Right renal pelvis (tissue), 4 donors: ENCODE measurements at places on chromosomes 4 and X. TPM values are rescaled to one million over a fixed set of nuclear protein-coding genes. Genes with fewer than 3 reads are reported as not detected.

DNA sequence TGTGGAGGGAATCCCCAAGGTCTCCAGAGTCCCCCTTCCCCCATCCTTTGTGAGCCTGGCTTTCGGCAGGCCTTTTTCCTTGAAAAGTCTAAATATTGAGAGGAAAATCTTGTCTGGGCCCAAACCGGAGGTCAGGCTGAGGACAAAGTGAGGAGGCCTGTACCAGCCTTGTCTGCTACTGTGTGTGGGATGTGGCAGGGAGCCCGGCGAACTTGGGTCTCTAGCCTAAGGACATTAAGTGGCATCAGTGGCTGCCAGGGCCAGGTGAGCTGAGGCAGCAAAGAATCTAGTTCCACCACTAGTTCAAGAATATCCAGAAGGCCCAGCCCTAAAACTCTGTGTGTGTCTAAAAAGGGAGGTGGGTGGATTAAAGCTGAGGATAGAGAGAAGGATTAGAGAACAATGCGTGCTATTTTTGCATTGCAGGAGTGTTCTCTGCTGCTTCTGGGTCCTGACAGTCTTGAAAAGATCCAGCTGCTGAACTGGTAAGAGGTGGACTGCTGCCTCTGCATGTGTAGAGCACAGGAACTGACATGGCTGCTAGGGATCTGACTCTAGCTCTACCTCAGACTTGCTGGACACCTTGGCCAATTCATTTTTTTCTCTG is 1.2 kb upstream of the AMER1 start:
- no peak for DNase-seq

SRD5A3 gene
- polyA plus RNA-seq, result 21.6 TPM

DNA sequence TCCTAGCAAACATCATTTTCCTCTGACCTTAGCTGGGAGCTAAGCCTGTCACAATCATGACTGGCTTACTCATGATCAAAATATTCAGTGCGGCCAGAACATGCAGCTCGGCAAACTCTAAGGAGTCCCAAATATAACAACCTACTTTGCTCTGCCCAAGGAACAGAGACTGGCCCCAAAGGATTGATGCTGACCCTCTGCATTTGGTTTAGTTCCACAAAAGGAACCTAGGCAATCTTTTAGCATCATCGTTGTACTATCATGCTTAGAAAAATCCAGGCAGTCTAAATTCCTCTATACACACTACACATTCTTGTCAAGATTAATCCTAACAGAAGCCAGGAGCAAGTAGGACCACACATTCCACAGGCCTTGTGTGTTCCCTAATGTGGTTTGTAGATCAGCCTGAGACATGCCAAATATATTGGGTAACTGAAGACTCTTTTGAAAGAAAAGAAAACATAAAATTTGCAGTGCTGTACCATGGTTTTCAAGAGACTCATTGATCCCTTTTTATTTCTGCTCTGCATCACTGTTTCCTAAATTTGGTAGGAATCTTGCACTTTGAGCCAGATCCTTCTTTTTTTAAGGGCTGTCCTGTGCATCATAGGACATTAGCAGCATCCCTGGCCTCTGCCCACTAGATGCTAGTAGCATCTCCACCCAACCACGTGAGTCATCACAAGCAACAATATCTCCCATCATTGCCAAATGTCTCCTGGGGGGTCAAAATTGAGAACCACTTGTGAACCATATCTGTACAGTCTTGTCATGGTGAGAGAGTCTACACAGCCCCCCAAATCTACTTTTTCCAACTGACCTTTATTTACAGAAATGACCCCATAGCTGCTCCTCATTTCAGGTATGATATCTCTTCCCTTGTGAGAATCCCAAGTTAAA is 17.6 kb upstream of the CC2D2A start:
- no peak for DNase-seq

DNA sequence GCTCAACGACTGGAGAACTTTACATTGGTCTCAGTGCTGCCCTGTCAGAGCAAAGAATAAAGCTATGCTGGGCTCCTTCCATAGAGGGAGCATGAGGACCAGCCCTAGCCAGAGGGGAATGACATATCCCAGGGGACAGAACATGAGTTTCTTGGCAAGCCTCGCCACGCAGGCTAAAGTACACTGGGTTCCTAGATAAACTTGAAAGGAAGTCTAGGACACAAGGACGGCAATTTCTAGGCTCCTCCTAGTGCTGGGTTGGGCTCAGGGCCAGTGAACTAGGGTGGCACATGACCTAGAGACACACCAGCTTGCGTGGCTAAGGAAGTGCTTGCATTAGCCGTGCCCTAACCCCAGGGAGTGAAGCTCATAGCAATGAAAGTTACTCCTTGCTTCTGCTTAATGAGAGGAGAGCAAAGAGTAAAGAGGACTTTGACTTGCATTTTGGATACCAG is 141.0 kb downstream of the MAB21L2 start:
- no peak for DNase-seq

PABPC4L gene
- 10.9 TPM for polyA plus RNA-seq

DNA sequence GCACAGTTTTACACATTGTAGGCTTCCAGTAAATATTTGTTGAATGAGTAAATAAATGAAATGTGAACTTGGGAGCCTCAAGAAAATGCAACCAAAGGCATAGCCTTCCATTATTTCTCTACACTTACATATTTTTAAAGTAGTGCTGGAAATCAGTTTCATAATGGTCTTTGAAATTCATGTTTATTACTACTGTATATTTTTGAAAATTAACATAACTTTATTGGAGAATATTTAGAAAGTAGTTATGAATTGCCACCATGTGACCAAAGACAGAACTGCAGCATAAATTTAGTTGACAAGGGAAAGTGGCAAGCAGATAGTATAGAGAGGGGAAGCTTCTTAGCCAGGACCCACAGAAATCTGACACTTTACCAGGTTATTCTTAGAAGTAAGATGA is 6.4 kb downstream of the TCEAL8 start:
- DNase-seq, result no peak

- DNase-seq, result no peak
Observed at GRCh38 chr4:17013382-17014006, 115.0 kb upstream of the LDB2 start.

DNA sequence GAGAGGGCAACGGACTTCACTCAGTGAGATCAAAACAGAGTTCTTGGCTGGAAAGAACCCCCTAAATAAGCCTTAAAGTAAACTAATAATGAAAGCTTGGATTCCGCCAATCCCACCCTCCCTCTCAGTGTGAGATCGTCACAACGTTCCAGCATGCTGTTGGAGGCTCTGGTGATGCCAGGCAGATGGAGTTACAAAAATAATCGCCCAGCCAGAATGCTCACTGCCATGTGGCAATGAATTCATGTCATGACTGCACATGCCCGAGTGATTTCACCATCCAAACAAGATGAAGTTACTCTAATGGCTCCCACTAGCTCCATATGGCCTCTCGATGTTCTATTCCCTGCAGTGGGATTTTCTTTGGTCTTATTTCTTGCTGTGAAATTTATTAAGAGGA is 248.0 kb downstream of the SPATA18 start:
- DNase-seq, result no peak

DNA sequence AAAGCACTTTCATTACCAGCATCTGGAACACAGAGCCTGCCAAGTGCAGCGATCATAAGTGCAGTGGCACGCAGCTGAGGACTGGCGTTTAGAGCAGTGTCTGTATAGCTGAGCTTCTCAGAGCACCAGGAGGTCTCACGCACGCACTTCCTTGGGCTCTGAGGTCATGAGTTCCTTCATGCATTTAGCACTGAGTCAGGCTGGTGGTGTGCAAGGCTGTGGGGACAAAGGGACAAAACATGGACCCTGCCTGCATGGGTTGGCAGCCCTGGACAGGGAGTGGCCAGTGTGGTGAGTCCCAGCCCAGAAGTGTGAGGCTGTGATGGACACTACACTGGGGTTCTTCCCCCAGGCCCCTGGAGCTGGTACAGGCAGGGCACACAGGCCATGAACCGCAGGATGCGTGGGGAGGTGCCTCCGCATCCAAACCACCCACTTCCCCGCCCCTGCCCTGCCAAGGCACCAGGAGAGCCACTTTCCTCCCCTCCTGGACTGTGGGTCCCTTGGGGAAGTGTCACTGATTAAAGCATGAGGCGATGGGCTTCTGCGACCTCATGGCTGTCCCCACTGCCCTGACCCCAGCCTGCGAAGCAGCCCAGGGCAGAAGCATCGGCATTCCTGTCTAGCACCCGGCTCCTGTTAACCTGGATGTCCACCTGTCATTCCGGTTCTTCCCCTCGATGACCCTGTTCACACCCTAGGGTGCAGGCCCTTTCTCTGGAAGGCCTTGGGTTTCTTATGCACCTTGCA is 37.2 kb upstream of the GPR78 start:
- DNase-seq, result no peak

TAF7L gene
- 0.64 TPM for polyA plus RNA-seq

GYG2 gene
- 17.2 TPM for polyA plus RNA-seq

- peak; percentile 33 for DNase-seq
Observed at GRCh38 chr4:10456595-10457254, 501 bp downstream of the ZNF518B start.

FAM236D gene
- not detected for polyA plus RNA-seq

GPR34 gene
- polyA plus RNA-seq, result 5.4 TPM

DNA sequence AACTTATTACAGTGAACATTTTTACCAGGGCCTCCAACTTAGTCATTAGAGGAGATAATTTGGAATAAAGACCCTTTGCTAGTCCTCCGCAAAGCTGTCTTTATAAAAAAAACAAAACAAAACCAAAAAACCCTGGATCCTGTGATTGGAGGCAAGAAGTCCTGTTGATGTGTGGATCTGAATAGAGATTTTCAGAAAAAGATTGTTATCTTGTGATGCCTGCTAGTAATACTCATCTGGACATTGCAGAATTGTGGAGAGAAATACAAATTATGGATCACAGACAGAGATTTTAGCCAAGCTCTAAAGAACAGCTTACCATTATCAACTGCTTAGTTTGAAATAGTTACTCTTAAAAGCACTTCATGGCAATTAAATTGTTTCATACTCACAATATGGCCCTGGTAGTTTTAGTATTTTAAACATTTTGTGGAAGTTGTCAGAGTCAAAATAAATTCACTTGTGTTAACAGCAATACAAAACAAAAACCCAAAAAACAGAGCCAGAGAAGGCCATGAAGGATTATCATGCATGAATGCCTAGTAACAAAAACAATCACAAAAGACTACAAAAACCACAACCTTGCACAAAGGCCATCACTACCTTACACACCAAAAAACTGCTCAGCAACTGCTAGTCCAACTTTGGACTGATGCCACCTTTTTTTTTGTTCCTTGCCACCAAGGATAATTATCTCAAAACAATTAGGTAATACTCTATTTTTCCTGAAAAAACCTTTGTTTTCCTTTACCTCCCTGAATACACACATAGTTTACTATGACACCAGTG is 514.5 kb upstream of the SLIT2 start:
- no peak for DNase-seq

- DNase-seq, result no peak
Observed at GRCh38 chr4:8694651-8695151, 102.1 kb downstream of the CPZ start.

OTUD6A gene
- polyA plus RNA-seq, result not detected

AKAP14 gene
- 0.24 TPM for polyA plus RNA-seq

SPIN3 gene
- polyA plus RNA-seq, result 19.5 TPM

GRCh38 chr4:114386637-114387233 is 211.9 kb upstream of the UGT8 start:
- DNase-seq, result no peak

- DNase-seq, result no peak
Observed at GRCh38 chr4:82171531-82172155, 202.1 kb downstream of the HNRNPD start.

DNA sequence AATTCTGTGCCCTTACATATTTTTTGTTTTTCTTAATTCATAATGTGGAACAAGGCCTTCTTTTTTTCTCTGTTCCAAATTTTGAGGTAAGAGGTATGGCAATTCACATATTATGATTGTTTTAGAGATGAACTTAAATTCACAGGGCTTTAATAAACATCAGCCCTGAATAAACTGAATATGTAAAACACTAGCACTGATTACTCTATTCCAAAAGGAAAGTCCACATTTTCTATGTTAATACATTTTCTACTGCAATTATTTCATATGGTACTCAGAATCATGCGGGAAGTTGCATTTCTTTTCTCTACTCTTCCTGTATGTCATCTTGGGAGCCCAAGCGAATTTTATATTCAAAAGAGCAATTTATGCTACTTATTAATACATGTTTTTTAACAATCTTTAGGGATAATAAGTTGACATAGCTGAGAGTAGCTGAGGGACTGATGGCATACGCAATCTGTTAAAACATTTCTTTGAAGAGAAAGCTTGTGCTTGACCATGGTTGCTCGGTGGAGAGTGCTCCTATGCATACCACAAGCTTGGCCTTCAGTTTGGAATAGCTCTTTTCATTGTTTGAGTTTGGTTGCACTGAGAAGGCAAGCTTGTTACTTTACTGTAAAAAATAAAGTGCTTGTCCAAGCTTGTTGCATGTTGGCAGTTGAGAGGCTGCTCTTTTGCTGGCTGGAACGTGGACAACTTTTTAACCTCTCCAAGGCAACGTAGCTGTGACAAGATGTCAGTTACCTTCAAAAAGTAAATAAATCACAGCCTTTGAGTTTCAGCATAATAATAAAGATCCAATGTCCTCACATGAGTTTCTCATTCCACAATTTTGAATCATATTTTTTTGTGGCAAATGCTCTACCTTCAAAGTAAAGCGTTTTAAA is 196.3 kb upstream of the SPRY1 start:
- DNase-seq, result no peak

- no peak for DNase-seq
Observed at GRCh38 chr4:71752383-71753042, 31.4 kb downstream of the GC start.

KLHL34 gene
- polyA plus RNA-seq, result 0.04 TPM

DNA sequence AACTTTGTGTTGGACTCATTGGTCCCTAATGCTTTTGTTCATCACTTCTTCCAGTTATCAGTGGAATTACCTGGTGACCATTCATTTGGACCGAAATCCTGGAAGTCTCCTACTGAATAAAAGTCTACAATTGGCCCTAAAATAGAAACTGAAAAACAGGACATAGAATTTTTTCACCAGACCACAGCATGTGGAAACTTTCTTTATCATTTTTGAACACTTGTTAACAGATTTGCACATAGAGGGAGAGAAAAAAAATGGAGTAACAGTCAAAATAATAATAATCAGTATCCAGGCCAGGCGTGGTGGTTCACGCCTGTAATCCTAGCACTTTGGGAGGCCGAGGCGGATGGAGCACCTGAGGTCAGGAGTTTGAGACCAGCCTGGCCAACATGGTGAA is 7.1 kb downstream of the EPGN start:
- no peak for DNase-seq

GLUD2 gene
- polyA plus RNA-seq, result 5.2 TPM

GRCh38 chr4:4852591-4853362 is 6.7 kb upstream of the MSX1 start:
- DNase-seq, result no peak

- DNase-seq, result no peak
Observed at GRCh38 chr4:148998719-148999118, 556.5 kb upstream of the NR3C2 start.

DNA sequence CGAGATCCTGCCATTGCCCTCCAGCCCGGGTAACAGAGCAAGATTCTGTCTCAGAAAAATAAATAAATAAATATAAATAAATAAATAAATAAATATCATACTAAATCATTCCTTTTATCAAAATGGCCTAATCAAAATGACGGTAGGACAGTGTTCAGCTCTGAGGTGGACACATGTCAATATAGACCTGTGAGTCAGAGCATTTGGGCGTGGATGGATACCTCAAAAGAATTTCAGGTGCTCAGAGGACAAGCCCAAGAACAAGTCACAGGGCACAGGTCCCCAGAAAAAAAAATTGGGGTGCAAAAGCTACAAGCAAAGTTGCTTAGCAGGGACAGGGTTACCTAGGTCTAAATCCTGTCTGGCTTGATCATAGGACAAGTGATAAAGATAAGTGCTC is 204.7 kb upstream of the HS3ST1 start:
- DNase-seq, result no peak
